Hepatocyte (in vitro differentiated cells): ENCODE measurements at places on chromosomes 12 and 14.

DNA sequence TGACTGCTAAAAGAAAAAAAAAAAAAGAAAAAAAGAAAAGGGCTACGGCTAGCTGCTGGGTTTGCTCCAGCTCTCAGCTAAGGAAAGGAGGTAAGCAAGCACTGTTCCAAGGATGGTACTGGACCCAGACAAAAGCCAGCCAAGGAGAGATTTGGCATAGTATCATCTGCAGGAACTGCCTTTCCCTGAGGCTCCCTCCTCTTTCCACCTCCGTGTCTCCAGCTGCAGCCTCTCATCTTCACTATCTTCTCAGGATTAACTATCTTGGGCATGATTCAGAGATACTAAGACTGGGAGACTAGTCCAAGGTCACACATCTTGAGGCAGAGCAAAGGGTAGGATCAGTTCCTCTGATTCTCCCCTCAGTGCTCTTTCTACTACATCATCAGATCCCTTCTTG is 6.0 kb downstream of the KITLG start:
- no peak for DNase-seq

DNA sequence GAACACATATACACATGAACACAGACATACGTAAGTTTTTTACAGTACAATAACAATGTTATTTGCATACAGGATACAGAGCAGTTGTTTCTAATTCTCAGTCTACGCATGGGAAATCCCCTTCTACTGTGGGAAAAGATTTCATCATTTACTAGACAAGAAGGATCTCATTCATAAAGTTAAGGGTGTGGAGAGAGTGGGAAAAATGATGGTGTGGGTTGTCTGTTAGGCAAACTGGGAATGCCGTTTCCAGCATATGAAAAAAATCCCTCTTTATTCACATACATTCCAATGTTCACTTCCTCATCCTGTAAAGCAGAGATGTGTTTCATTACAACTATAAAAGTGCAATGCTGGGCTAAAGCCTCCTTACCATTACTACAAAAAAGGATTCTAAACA is 120.9 kb downstream of the SINHCAF start:
- no peak for DNase-seq

DNA sequence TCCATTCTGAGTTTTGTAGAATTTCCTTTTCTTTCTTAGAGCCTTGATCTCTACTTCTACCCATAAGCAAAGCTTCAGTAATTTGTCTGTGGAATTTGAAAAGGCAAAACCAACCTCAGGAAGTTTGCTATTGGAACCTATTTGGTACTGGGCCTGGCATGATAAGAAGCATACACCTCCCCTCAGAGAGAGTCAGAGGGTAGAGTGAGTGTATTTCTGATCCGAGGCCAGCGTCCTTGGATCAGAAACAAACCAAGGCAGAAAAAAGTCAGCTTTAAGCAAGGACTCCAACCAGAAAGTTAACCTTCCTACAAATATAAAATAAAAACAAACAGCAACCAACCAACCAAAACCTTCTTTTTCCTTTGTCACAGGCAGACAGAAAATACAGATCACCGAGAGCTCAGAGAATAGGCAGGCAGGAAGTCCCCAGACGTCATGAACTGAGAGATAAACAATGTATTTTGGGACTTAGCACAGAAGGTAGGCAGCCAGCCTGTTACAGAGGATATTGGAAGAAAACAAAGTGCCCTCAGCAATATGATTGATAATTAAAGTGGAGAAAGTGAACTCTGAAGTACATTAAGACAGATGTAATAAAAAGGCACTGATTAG is 141.5 kb downstream of the NEDD1 start:
- DNase-seq = no peak

DNA sequence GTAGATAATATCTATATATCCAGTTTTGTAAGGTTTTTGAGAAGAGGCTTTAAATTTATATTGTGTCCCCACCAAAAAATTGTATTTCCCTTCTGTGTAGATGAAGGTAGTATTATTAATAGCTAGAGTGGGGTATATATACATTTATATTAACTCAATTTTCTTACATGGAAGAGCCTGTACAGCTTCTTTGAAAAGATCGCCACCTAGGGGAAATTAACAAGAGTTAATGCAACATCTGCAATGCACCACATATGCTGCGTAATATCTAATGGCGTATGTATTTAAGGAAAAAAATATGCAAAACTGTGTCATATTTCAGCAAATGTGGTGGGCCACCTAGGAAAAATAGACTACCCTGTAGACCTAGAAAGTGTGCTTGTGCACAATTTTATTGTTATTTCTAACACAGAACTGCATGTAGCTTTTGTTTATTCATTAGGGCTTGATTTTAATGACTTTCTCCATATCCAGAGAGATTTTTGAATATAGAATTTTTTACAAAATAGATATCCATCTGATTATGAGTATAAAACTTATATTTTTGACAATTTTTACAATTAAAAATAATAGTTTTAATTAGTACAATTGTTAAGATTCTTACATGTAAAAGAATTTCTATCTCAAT is 14.0 kb downstream of the CCER1 start:
- peak; percentile 73 for DNase-seq

- DNase-seq = no peak
These were observed 218.4 kb downstream of the NTF3 start for GRCh38 chr12:5650281-5650680.

- peak; percentile 6 for DNase-seq
These were observed 30.4 kb downstream of the CCNK start for GRCh38 chr14:99511421-99512109.

DNA sequence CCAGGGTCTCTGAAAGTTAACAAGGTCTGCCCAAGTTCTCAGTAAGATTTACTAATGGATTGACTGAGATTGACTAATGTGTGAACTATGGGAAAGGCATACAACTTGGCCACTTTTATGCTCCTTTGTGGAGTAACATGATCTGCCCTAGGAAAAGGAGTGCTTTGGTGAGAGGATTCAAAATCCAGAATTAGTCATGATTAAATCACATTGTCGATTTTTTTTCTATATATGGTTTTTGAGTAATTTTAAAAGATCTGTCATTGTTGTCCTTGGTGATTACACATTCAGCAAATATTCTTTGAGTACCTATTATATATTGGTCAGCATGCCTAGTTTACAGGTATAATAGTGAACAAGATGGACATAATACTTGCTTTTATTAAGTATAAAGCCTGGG is 147.7 kb upstream of the SYT10 start:
- DNase-seq = no peak

GRCh38 chr14:22836301-22837113 is at the start of gene MMP14:
TSS of gene MMP14 (plus strand) at chr14:22836585. CDS start at chr14:22836818, 233 bp downstream.
- DNase-seq = peak; percentile 87

- no peak for DNase-seq
These were observed 1662.6 kb upstream of the SEL1L start for GRCh38 chr14:83196236-83196635.

DNA sequence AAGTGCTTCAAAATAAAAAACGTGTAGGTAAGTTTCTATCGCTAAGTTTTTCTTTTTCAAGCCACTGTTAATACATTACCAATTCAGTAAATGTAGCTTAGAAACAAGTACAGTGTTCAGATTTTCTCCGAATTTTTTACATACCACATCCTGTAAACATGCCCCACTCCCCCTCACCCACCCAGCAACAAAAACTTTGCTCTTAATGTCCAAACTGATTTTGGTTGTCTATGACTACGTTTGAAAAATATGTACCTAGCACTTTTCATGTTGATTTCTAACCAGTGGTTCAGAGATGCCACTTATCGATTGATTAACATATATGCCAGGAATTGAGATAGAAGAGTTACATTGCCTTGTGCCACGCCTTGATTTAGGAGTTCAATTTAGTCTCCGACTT is 663 bp upstream of the LIN7A start:
- no peak for DNase-seq

- DNase-seq = peak; percentile 65
These were observed 941 bp upstream of the PPP1CC start for GRCh38 chr12:110743571-110744093.

GRCh38 chr14:75406856-75407255 is 21.0 kb upstream of the JDP2 start:
- no peak for DNase-seq

- DNase-seq = no peak
These were observed 37.7 kb downstream of the SPATS2 start for GRCh38 chr12:49404956-49405355.

DNA sequence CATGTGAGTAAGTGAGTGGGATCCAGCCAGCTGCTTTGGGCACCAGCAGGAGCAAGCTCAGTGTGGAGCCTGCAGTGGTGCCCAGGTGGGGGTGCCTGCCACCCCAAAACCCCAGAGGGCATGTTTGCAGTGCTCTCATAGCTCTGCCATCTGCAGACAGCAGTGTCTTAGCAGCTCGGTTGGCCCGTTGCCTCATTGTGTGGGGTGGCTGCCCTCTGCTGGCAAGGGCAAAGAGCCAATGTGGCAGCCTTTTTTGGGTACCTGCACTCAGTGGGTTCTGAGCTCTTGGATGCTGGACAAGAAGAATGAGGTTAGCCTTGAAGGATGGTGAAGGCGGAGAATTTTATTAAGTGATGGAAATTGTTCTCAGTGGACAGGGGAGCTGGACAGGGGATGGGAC is 52.3 kb downstream of the NEUROD4 start:
- DNase-seq = peak; percentile 55
